ENCODE measurements at places on chromosomes 3 and 15.

- DNase-seq = no peak
These were observed 132.6 kb upstream of the COL8A1 start for GRCh38 chr3:99505646-99506269.

DNA sequence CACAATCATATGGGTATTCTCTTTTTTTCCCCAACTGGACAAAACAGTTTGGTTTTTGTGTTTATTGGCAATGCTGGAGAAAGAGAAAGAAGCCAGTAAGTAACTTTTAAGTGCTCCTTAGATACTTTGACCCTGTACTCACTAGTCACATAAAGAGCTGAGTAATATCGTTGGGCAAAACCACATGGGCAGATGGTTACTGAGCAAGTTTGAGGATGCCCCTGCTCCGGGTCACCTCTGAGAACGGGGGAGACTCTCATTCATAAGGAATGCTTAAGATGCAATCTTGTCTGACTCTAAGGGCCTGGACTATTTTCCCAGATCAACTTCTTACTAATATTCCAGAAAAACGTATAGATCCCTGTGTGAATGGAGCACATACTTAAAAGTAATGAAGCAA is 106.4 kb upstream of the SLC2A2 start:
- no peak for DNase-seq

DNA sequence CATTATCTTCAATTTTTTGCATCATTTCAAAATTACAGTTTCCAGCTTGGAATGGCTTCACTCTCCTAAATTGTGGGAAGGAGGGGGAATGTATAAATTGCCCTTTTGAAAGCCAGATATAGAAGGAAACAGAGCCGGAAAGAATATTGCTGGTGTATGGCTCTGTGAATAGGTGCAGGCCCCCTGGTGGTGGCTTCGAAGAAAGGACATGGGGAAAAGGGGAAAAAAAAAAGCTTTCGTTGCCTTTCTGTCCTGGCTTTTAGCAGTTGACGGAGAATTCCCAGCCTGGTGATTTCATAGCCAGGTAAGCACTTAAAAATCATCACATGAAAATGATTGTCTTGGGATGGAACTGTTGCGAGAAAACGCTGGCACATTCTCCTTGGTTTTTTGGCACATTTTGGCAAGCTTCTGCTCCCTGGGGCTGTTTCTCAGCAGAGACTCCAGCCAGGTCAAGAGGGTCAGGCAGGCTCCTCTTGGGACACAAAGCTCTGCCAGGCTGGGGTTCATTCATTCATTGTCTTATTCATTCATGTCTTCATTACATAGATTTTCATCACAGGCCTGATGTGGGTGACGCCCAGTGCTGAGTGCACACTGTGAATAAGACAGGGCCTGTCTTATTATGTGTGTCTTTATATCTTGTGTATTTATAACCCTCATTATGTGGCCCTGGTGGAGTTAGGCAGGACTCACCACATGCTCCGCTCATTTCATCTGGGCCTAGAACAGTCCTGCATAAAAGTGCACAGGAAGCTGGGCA is 300.0 kb upstream of the TPM1 start:
- peak; percentile 73 for DNase-seq

GRCh38 chr3:79517766-79518413 is 249.9 kb downstream of the ROBO1 start:
- peak; percentile 49 for DNase-seq

DNA sequence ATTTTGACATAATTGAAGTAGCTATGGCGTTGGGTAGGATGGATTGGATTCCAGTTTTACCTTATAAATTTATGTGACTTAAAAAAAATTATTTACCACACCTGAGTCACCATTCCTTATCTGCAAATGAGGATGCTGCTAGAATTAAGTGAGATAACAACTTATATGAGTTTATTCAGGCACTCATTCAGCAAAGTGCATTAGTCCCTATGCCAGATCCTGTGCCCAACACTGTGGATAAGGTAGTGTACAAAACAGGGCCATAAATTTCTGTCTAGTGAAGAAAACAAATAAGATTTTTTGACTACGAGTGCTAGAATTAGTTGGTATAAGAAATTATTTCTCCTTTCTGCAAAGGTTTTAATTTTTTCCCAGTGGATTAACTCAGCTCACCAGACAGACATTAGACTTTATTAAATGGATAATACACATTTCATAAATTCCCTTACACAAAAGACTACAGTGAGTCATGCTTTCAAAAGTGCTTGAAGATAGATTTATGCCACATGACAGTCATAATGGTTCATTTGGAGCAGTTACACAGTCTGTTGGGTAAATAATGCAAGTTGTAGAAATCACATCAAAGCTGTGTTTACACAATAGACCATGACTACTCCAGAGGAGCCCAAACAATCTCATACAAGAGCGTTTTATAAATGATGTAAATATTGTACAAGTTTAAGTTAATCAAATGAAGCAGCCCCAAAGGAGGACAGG is 129.9 kb upstream of the TGFBR2 start:
- DNase-seq = no peak

DNA sequence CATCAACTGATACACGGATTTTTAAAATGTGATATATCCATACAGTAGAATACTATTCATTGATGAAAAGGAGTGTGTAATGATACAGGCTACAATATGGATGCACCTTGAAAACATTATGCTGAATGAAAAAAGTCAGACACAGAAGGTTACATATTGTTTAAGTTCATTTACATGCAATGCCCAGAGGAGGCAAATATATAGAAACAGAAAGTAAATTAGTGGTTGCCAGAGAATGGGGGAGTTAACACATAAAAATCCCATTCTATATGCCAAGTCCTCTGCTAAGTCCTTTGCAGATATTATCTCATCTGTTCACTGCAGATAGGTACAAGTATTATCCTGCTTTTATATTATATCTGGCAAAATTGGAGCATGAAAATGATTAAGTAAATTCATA is 22.1 kb upstream of the CDIN1 start:
- no peak for DNase-seq

GRCh38 chr3:99895703-99896441 is 78.2 kb downstream of the CMSS1 start:
- DNase-seq = no peak

GRCh38 chr15:63655683-63656372 is 58.6 kb downstream of the FBXL22 start:
- DNase-seq = no peak

- DNase-seq = peak; percentile 67
These were observed 402.1 kb downstream of the CADM2 start for GRCh38 chr3:85360742-85361387.

DNA sequence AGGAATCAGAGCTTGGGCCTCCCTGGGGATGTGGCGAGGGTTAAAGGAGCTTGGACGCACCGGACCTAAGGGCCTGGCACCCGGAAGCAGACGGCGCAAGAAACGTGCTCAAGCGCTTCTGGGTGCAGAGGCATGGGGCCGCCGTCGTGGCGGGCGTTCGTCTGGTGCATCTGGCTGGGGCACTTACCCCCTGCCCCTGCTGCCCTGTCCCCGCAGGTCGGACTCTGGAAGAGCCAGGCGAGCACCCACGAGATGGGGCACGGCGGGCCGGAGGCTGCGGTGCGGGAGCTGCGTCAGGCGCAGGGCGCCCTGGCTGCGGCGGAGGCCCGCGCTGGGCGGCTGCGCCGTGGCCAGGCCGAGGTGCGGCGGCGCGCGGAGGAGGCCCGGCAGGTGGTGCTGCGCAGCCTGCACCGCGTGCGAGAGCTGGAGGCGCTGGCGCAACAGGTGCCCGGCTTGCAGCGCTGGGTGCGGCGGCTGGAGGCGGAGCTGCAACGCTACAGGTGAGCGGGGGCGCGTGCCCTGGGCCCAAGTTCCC is 2.5 kb downstream of the EFCC1 start:
- peak; percentile 84 for DNase-seq

GRCh38 chr15:62105266-62105665 is 38.5 kb downstream of the C2CD4A start:
- no peak for DNase-seq

GRCh38 chr3:39065197-39065596 is 13.4 kb downstream of the WDR48 start:
- peak; percentile 65 for DNase-seq

DNA sequence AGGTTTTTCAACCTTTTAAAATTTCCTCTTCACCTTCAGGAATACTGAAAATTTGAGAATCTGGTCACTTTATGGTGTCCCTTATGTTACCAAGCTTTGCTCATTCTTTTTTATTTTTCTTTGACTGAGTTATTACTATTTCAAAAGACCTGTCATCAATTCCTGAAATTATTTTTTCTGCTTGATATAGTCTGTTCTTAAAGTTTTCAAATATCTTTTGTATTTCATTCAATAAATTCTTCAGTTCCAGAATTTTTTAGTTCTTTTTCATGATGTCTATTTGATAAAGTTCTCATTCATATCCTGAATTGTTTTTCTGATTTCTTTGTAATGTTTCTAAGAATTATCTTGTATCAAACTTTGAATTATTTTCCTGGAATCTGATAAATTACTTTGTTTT is 63.9 kb downstream of the UQCC5 start:
- no peak for DNase-seq

- no peak for DNase-seq
These were observed 9.6 kb downstream of the MESP2 start for GRCh38 chr15:89785774-89786140.

- DNase-seq = no peak
These were observed 132.7 kb upstream of the GMNC start for GRCh38 chr3:190995156-190995555.

DNA sequence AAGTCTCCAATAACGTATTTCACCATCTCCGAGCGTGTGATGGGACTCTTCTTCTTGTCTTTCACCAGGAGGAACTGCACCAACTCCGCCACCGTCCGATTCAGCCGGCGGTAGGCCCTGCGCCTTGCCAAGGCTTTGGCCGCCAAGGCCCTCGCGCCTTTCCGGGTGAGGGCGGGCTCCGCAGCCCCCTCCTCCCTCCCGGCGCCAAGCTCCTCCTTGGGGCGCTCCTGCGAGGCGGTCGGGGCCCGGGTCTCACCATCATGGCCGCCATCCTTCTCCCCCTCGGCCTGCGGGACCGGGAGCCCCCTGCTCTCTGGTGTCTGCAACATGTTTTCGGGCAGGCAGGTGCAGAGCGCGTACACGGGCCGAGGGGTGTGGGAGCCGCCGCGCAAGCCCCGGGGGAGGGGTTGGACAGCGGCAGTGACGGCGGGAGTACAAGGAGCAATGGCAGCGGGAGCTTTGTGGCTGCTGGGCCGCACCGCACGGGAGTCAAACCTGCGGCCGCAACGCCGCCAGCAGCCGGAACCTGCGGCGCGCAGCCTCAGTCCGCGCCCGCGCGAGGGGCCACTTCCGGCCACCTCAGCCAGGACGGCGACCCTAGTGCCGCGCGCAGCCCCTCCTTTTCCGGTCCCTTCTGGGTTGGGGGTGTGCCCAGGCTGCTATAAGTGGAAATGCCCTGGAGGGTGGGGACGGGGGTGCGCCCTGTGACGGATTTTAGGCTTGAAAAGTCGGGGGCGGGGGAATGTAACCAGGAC is at the start of gene MAGEF1:
TSS of gene MAGEF1 (minus strand) at position 572 of the 755 bp plus-strand sequence. CDS start at position 329, 243 bp downstream.
- peak; percentile 96 for DNase-seq

GRCh38 chr3:79653266-79653830 is 114.5 kb downstream of the ROBO1 start:
- no peak for DNase-seq

DNA sequence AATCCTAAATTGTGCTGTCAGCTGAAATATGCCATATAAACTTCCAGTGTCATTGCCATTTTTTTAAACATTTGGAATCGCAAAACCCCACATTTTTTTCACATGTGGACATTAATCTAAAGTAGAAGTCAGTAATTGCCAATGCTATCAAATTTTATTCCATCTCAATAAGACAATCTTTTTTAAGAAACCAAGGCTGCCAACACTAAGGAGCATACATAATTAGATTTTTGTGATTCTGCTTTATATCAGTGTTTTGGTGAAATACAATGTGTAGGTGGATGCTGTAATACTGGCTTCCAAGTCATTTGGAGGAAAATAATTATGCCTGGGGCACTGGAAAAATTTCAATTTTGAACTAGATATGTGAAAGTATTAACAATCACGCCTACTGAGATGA is 256.7 kb downstream of the ZPLD1 start:
- no peak for DNase-seq

DNA sequence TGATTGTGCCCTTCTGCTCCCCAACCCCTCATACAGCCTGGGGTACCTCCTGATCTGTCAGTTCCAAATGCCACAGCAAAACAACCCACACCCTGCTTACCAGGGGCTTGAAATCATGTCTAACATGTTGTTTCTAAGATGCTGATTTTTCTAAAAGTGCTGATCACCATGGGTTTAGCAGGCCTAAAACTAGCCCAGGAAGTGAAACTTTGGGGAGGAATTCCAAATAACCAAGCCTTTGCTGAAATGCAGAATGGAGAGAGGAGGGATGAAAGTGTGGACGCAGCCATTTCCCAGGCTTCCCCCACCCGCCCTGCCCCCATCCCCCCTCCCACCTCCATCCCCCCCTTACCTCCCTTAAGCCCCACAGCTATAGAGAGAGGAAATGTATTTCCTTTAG is 2.0 kb upstream of the HRH1 start:
- DNase-seq = no peak

GRCh38 chr3:107028626-107029025 is 348.6 kb upstream of the CCDC54 start:
- DNase-seq = no peak

DNA sequence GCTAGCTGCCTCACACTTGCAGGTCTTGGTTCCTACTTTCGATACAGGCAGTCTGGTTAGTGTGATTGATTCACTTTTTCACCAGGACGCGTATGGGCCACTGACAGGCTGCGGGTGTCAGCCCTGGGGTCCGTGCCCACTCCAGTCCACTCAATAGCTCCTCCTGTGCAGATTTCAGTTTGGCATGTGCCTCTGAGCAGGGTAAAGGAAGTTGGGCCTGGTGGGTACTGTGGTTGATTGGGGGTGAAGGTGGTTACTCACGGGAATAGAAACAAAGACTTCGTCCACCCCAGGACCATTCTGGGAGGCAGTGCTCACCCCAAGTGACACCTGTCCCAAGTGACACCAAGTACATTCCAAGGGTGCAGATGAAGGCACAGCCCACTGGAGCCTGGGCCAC is 62.3 kb downstream of the EPHB1 start:
- DNase-seq = no peak

DNA sequence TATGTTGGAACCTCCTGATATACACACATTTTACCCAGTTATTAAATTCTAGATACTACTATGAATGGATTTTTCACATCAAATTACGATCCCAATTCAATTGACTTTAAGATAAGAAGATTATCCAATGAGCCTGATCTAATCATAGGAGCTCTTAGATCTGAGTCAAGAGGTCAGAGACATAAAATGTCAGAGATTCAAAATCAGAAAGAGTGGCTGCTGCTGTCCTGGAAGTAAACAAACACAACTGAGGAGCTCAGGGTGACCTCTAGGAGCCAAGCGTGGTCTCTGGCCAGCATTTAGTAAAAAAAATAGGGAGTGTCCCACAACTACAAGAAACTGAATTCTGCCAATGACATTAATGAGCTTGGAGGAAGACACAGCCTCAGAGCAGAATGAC is 557.1 kb upstream of the CBLB start:
- DNase-seq = no peak

GRCh38 chr3:156963096-156963495 is 136.9 kb downstream of the LEKR1 start:
- no peak for DNase-seq
